ENCODE measurements at places on chromosomes 4 and X. TPM values are rescaled to one million over a fixed set of nuclear protein-coding genes. Genes with fewer than 3 reads are reported as not detected.

GPR50 gene
- not detected for total RNA-seq

BRS3 gene
- not detected for total RNA-seq

GC gene
- not detected for total RNA-seq

HPGDS gene
- total RNA-seq = not detected

SLITRK4 gene
- 3.6 TPM for total RNA-seq

DRD5 gene
- not detected for total RNA-seq

ASMT gene
- total RNA-seq = not detected

ETDA gene
- total RNA-seq = not detected

Data from smooth muscle cell of the umbilical artery (primary cell).